Stimulated activated CD4-positive, alpha-beta T cell treated with anti-CD3 and anti-CD28 coated beads, TNF-alpha, amount 100 ng/mL, for 1 hour (primary cell): ENCODE measurements at places on chromosomes 2 and 18.

GRCh38 chr2:199910338-199911051, 598 bp upstream of the C2orf69 start:
- no peak for DNase-seq

DNA sequence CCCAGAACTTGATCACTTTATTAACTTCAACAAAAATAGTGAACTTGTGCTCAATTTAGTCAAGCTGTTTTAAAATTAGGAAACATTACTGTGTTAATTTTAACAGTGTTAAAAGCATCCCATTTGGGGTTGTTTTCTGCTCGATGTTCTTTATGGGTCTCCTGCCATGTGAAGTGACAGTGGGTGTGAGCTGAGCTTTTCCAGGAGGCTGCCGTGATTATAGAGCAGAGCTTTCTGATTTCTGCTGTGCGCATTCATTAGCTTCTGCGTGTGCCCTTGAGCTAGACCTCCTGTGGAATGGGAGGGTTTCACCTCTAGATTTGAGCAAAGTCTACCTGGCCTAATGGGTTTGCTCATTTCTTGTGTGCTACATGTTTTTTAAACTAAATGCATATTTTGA, 121.5 kb downstream of the WDSUB1 start:
- no peak for DNase-seq

DNA sequence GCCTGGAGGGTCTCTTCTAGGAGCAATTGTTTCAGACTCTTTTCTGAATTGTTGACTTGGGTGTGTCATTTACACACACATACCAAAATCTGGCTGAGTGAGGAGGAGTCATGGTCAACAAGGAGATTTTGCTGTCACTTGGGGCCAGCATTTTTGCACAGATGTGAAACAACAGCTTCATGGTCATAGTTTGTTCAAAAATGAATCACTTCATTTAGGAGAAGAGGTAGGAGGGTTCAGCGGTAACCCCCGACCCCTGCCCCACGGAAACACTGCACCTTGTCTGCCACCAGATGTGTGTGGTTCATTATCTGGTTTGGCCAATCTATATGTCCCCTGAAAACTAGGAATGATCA, 42.2 kb downstream of the LBH start:
- no peak for DNase-seq

DNA sequence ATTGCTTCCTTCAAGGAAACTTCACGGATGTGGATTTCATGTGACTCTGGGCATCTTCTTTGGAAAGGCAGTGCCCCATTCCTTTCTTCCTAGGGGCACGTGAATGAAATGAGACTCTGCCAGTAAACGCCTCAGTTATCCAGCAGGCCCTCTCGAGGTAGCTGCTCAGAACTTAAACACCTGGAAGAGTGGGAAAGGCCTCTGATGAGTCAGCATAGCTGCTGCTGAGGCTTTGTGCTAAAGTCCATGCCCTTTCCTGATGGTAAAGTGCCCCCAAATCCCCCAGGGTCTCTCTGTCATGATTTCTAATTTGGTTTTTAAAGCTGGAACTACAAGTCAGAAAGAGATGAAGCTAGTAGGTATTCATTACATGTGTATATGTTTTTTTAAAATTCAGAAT, 3.8 kb downstream of the SLC1A4 start:
- DNase-seq: no peak

DNA sequence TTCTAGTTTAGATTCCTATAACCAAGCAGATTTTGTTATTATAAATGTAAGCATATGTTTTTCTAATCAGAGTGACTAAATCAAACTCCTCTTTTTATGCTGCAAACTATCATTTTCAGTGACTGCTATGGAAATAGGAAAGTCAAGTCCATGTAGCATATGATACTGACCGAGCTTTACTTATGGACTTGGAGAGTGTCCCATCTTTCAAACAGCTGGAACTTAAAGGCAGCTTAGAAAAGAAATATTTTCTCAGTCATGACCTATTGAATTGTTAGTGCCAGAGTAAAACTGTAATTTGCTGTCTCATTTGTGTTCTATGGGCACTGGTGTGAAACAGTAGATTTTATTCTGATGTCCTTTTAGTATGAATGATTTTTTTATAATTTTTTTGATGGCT, 76.7 kb downstream of the PHLPP1 start:
- no peak for DNase-seq

- DNase-seq: no peak
Observed at GRCh38 chr2:224163566-224164307, 124.7 kb upstream of the SERPINE2 start.

GRCh38 chr2:219198974-219199373, 7.6 kb upstream of the ZFAND2B start:
- no peak for DNase-seq

DNA sequence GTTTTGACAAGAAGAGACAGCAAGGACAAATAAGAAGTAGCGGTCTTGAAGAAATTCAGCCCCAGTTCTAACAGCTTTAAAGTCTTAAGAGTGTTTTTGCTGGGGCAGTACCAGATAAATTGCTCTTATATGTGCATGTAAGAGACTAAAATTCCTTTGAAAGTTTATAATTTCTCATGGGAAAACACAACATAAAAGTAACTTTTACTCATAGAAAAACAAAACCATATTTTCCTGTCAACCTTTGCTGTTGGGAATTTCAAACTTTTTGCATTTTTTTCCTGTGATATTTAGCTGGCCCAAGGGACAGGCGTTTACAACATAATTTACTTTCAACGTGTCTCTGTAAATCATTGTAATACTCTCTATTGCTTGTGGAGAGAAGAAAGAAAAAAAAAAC, 767.8 kb upstream of the ZEB2 start:
- no peak for DNase-seq

DNA sequence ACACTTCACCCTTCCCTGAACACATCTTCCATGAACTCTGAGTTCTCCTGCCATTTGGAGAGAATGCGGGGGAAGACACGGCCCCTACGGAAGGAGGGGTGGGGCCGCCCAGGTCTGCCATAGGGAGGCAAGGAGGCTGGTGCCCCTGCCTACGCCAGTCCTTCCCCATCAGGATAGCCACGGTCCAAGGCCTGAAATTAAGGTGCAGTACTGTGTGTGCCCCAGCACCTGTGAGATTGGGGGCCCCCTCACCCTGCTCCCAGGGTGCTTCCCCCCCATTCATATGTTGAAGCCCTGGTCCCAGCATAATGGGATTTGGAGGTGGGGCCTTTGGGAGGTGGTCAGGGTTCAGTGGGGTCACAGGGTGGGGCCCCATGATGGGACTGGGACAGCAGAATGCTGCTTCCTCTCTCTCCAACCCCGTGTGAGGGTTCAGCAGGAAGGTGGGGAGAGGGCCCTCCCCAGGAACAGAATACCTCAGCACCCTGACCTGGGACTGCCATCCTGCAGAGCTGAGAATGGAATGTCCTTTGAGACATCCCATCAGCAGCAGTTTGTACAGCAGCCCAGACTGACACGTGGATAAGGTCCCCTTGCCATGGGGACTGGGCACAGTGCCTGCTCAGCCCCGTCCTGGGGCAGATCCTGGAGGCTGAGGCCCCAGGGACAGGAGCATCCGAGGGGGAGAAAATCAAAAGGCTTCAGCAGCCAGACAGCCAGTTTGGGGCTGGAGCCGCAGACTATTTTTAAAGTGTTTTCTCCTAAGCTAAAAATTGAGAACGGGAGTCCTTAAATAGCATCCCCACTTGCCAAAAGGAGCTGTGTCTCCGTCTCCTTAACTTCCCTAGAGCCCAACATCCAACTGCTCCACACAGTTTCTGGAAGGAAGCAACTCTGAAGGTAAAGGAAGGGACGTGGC, 105.1 kb downstream of the NDUFA10 start:
- DNase-seq: no peak

GRCh38 chr2:38835990-38836389, 39.7 kb downstream of the DHX57 start:
- DNase-seq: no peak

- DNase-seq: no peak
Observed at GRCh38 chr2:236216711-236217110, 47.5 kb downstream of the ASB18 start.

GRCh38 chr18:58900015-58900649, 35.5 kb downstream of the ZNF532 start:
- no peak for DNase-seq

DNA sequence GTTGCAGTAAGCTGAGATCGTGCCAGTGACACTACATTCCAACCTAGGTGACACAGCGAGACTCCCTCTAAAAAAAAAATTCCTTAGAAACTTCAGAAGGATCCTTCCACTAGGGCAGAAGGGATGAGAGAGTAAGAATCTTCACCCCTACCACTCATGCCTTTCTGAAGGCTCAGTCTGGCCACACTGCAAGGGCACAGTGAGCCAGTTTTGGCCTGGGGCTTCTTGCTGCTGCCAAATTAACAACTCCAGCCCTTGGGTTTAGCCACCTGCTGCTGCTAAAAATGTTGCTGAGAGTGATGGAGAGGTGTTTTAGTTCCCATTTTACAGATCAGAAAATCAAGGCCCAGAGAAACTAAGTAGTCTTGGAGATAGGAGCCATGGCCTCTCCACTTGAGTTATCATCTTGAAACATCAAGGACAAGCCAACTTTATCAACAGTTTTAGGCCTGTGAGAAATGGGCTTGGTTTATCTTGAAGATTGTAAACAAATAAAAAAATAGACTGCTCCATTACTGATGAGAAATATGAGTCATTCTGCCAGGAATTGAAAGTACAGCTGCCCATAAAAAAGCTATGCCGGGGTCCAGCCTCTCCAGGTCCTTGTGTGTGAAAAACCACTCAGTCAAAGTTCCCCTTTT, 31.9 kb upstream of the CASP8 start:
- no peak for DNase-seq

- DNase-seq: no peak
Observed at GRCh38 chr2:49619804-49620203, 465.5 kb upstream of the FSHR start.

DNA sequence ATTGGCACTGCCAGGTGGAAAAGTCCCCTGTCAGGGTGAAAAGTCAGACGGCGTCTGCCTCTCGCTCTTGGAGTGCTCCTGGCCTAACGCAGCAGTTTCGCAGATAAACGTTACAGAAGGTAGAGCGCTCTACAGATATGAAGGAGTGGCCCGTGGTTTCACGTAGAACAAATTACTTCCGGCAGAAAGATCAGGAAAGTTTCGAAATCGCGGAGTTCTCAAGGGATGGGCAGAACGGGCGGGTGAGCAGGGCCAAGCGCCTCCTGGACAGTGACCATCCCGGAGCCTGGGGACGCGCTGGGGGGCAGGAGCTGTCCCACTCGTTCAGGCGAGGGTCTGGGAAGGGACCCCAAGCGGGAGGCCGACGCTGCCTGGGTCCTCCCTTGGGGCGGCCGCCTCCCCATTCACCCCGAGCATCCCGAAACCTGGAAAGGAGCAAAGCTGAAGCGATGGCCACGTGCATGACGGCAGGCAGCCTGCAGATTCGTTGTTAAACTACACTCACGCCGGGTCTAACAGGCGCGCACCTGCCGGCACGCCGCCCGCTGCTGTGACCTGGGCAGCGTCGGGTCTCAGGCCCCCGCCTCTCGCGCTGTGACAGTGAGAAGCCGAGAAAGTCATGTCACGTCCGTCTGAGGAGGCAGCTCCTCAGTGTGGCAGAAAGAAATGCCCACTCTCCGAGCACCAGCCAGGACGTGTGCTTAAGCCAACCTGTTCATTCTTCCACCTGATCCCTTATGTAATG, 122.9 kb upstream of the SALL3 start:
- DNase-seq: no peak

DNA sequence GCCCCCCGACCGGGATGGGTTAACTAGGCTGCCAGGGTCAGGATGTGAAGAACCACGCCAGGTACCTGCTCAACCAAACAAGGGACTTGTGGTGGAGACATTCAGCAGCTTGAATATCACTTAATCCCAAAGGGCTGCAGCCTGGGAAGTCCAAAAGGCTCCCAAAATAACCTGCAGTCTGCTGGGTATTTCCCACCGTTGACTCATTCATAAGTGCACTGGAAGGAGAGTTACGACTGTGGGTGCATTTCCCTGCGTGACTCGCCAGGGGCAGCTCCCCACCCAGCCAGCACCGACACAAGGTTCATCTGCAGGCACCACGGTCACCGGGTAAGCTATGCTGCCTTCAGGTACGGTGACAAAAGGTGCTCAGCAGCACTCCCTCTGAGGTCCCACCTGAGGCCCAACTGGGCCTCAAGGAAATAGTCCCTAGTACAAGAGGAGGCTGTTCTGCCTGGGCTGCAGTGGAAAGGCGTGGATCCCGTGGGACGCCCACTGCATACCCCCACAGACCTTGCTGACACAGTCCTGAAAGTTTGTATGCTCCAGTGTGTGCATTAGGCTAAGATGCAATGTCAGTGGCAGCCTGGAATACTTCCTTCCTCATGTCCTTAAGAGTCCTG, 86.5 kb downstream of the UXS1 start:
- DNase-seq: no peak

DNA sequence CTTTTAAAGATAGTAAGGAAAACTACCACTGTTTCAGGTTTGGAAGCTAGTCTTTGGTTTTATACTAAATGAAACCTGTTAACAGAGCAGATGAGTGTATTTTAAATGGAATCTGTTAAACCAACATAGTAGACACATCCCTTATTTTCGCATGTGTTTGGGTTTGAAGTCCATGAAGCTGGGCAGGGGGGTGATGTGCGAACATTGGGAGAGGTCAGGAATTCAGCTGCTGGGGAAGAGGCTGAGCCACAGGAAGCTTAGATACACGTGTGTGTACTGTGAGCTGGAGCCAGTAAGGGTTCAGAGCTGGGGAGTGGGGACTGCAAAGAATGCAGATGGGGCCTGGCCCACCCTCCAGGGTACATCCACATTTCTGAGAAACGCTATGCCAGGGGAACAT, 176.9 kb downstream of the VAPA start:
- no peak for DNase-seq

DNA sequence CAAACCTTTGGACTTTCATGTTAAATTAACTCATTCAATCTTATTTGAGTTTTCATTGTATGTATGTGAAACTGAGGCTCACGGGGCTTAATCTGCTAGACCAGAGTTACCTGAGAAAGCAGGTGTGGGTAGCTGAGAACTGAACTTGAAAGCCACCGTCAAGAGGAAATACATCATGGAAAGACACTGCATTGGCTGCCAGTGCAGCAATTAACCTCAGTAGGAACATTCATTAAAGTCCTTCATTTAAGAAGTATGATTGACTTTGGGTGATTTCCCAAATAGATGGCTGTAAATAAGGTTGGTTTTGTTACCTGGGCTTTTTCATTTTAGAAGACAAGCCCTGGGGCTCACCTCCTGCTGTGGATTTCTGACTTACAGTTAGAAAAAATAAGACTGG, 36.5 kb upstream of the MGAT5 start:
- no peak for DNase-seq

DNA sequence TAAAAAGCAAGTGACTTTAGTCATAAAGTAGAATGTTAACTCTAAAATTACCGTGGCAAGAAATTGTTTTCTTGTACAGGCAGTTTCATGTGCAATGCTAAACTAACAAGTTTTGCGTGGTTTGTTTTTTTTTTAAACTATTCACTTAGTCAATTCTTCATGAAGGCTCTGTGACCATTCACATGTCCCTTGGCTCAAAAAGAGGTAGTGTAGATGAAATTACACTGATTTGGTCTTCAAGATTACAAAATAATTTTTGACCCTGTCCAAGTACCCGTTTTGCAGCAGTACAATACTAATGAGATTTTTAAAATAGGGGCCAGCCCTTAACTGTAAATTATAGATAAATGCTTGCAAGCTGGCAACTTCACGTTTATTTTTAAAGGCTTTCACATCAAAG, 1.3 kb downstream of the TMEM131 start:
- DNase-seq: no peak
